ENCODE measurements at places on chromosomes 6 and 20. TPM values are rescaled to one million over a fixed set of nuclear protein-coding genes. Genes with fewer than 3 reads are reported as not detected.

Gene SFT2D1
- 31.9 TPM for total RNA-seq

Gene RAET1L
- not detected for total RNA-seq

Gene TRAPPC3L
- total RNA-seq, result not detected

Gene IGF2R
- total RNA-seq, result 33.2 TPM

Gene PLTP
- 5.0 TPM for total RNA-seq

Gene DNPH1
- total RNA-seq, result 22.8 TPM

GRCh38 chr6:38638941-38639497 lies 710 bp downstream of the BTBD9 start:
- H3K36me3 ChIP-seq, result no peaks in the 10 kb centered on the region
- no peaks in the 10 kb centered on the region for H3K27me3 ChIP-seq
- peaks cover 7% of the 10 kb centered on the region for H3K4me1 ChIP-seq
- H3K4me3 ChIP-seq, result peak overlapping the region; percentile 82
- H3K27ac ChIP-seq, result peak overlapping the region; percentile 82
- DNase-seq, result peak; percentile 58

- DNase-seq, result no peak
- no peaks in the 10 kb centered on the region for H3K27me3 ChIP-seq
- H3K4me1 ChIP-seq, result no peaks in the 10 kb centered on the region
- no peak overlapping the region for H3K27ac ChIP-seq
Measured at GRCh38 chr6:135499441-135500340, 2.2 kb upstream of the AHI1 start.

DNA sequence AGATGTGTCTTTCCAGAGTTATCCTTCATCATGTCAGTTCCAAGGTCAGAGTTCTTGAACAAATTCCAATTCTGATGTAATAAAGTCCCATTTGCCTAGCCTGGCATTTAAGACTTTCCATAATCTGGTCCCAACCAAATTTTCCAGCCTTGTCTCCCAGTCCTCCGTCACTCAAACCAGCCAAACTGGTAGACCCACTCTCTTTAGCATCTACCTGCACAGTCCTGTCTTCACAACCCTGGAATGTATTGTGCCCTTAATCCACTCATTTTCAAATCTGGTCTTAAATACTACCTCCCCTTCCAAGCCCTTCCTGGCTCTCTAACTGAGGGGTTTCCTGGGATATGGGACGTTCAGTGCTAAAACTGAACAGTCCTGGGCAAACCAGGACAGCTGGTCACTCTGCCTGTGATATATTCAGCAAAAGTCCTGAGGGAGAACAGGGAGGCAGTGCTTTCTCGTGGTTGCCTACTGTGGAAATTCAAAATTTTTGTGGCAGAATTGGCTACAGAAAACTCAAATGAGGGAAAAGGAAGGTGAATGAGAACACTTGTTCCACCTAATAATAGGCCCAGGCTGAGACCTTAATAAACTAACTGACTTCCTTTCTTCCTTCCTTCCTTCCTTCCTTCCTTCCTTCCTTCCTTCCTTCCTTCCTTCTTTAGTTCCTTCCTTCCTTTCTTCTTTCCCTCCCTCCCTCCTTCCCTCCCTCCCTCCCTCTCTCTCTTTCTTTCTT lies 10.8 kb upstream of the AKAP7 start:
- no peak overlapping the region for H3K27ac ChIP-seq
- no peaks in the 10 kb centered on the region for H3K36me3 ChIP-seq
- DNase-seq, result no peak

- peaks cover 4% of the 10 kb centered on the region for H3K4me1 ChIP-seq
- H3K27me3 ChIP-seq, result no peaks in the 10 kb centered on the region
- no peak overlapping the region for H3K4me3 ChIP-seq
- H3K36me3 ChIP-seq, result no peaks in the 10 kb centered on the region
- H3K27ac ChIP-seq, result no peak overlapping the region
- DNase-seq, result no peak
Measured at GRCh38 chr6:2918936-2919335, 15.8 kb upstream of the SERPINB9 start.

DNA sequence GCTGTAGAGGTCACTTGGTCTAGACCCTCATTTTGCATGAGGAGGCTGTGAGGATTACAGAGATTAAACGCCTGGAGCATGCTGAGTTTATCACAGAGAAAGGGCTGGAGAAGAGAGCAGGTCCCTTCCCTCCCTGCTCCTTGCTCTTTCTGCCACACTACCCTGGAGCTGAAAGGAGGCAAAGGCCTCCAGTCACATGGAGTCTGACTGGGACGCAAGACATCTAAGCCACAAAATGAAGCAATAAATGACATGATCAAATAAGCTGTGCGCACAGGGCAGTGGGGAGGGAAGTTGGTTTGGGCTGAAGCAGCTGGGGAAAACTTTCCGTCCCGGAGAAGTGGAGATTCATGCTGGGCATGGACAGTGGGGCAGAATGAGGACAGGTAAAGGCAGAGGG lies 33.3 kb downstream of the ATXN1 start:
- DNase-seq, result no peak
- no peaks in the 10 kb centered on the region for H3K36me3 ChIP-seq
- H3K4me3 ChIP-seq, result no peak overlapping the region
- no peak overlapping the region for H3K27ac ChIP-seq

- peaks cover 5% of the 10 kb centered on the region for H3K36me3 ChIP-seq
- no peak overlapping the region for H3K4me3 ChIP-seq
- DNase-seq, result no peak
- peaks cover 9% of the 10 kb centered on the region for H3K4me1 ChIP-seq
- no peaks in the 10 kb centered on the region for H3K27me3 ChIP-seq
- no peak overlapping the region for H3K27ac ChIP-seq
Measured at GRCh38 chr6:128491100-128491581, 29.3 kb downstream of the PTPRK start.

- H3K27ac ChIP-seq, result no peak overlapping the region
- H3K36me3 ChIP-seq, result no peaks in the 10 kb centered on the region
- H3K4me1 ChIP-seq, result no peaks in the 10 kb centered on the region
- H3K27me3 ChIP-seq, result no peaks in the 10 kb centered on the region
Measured at GRCh38 chr6:98764373-98764911, 69.9 kb upstream of the POU3F2 start.

GRCh38 chr6:134698228-134698627 lies 251.7 kb downstream of the ALDH8A1 start:
- H3K27ac ChIP-seq, result no peak overlapping the region
- H3K27me3 ChIP-seq, result no peaks in the 10 kb centered on the region

DNA sequence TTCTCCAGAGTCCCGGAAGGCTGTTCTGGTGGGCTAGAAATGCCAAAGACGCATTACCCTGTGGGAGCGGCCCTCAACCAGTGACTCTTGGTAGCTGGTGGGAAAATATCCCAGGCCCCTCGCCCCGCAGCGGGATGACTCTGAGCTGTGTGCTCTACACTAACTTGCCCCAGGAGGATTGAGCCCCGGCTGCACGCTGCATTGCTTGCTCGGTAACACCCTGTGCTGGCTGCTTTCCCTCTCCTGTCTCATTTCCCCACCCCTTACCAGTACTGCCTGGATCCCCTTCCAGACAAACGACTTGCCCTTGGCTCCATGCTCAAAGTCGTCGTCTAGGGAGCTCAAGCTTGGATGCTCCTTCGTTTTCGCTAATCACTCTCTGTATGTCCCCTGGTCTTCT lies 411.8 kb upstream of the SULF2 start:
- DNase-seq, result no peak
- H3K27me3 ChIP-seq, result peaks cover 2% of the 10 kb centered on the region
- H3K27ac ChIP-seq, result no peak overlapping the region
- no peaks in the 10 kb centered on the region for H3K36me3 ChIP-seq

Measured in IMR-90 (cell line).